ENCODE measurements at places on chromosomes 13 and 19. TPM values are rescaled to one million over a fixed set of nuclear protein-coding genes. Genes with fewer than 3 reads are reported as not detected.

DNA sequence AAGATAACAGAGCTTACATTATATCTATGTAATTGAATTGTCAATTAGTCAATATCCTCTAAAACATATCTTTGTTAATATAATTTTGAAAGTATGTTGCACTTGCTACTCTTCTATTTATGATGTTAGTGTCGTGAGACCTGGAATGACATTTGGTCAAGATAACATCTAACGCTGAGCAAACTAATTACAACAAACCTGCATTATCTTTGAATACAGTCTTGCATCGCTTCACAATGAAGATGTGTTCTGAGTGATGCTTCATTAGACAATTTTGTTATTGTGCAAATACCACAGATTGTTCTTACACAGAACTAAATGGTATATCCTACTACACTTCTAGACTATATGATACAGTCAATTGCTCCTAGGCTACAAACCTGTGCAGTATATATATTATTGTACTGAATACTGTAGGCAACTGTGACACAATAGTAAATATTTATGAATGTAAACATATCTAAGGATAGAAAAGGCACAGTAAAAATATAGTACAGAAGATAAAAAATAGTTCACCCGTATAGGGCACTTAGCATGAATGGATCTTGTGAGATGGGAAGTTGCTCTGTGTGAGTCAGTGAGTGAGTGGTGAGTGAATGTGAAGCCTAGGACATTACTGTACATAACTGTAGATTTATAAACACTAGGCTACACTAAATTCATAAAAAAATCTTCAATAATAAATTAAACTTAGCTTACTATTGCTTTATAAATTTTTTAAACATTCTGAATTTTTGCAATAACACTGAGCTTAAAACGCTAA, 1773.8 kb downstream of the PCDH9 start:
- DNase-seq: no peak

The GRIN2D gene
- total RNA-seq: 0.66 TPM

DNA sequence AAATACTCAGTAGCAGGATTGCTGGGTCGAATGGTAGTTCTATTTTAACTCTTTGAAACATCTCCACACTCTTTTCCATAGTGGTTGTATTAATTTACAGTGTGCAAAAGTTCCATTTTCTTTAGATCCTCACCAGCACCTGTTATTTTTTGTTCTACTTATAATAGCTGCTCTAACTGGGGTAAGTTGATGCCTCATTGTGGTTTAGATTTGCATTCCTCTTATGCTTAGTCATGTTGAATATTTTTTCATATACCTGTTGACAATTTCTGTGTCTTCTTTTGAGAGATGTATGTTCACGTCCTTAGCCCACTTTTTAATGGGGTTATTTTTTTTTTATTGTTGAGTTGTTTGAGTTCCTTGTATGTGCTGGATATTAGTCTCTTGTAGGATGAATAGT, 144.6 kb downstream of the NBEA start:
- DNase-seq: no peak

DNA sequence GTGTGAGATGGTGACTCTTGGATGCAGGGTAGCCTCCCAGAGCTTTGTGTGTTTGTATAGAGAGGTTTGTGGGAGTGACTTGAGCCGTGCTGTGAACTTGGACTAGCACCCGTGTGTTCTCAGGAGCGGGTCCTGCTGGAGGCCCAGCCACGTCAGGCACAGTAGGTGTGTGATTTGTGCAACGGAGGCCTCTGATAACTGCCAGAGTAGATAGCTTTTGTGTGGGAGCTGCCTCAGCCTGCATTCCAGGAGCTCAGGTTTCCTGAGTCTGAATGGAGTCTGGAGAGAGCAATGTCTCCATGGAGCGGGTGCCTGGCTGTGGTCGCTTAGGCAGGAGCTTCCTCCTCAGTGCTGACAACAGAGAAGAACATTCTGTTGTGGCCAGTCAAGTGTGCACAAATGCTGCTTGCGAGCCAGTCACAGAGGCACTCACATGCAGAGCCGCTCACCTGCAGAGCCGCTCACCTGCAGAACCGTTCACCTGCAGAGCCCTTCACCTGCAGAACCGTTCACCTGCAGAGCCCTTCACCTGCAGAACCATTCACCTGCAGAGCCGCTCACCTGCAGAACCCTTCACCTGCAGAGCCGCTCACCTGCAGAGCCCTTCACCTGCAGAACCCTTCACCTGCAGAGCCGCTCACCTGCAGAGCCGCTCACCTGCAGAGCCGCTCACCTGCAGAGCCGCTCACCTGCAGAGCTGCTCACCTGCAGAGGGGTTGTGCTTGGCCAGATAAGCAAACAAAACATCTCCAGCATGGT, 32.6 kb downstream of the TFDP1 start:
- no peak for DNase-seq

DNA sequence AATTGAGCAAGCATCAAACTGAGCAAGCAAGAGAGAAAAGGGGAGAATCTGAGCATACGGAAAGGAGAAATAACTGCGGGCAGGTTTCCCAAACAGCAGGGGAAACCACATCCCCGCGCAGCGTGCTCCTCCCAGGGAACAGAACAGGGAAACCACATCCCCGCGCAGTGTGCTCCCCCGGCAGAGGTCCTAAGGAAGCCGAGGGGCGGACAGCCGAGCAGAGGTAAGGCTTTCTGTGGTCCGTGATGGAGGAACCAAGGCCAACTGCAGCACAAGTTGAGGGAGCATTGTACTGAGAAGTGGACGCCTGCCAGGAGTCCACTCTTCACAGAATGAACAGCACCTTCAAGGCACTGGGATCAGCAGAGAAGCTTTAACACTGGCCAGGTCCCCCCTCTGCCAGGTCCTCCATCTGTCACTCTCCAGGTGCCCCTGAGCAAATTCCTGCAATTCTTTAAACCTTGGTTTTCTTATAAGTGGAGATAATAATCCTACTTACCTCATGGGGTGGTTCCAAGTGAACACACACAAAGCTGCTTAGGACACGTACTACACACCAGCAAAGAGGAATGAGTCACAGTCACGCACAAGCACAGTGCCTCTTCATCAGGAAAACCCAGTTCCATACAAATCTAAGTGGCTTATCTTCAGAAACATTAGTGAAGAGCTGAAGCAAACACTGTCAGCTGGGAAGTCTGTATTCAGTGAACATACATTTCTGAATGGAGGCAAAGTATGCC, 23.0 kb upstream of the LAMP1 start:
- DNase-seq: no peak

DNA sequence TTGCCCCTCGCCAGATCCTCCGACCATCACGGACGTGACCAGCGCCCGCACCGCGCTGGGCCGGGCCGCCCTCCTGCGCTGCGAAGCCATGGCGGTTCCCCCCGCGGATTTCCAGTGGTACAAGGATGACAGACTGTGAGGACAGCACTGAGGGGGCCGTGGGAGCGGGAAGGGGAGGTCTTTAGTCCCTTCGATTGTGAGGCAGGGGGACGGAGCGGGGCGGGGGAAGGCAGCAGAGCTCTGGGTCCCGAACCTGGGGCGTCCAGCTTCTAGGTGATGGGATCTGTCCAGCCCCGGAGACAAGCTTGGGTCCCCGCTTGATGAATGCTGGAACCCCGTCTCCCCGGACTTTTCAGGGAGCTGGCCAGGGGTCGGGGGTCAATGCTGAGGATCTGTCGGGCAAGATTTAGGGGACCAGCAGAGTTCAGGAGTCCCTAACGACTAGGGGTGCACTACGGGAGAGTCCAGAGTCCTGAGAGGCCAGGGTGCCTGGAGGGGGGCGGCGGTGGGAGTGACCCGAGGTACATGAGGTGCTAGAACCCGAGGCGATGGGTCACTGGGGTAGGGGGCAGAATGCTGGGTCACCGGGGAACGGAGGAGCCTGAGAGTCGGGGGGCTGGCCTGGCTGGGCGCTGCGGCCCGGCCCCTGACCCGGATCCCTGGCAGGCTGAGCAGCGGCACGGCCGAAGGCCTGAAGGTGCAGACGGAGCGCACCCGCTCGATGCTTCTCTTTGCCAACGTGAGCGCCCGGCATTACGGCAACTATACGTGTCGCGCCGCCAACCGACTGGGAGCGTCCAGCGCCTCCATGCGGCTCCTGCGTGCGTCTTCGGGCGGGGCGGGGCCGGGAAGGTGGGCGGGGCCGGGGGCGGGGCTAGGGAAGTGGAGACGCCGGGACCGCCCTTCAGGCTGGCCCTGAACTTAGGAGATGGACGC, 14.6 kb downstream of the VSIG10L start:
- DNase-seq: no peak

DNA sequence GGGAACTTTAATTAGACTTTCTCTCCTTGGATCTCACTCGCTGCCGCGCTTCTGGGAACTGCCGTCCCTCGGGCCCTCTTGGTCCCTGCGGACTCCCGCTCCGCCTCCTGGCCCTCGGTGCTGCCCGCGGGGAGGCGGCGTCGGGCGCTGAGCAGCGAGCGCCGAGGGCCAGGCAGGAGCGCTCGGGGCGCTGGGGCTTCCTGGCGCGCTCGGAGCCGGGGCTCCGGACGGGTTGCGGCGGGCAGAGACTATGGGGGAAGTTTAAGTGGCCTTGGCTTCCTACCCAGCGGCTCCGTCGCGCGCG, 704 bp downstream of the CHST8 start:
- DNase-seq: peak; percentile 60

DNA sequence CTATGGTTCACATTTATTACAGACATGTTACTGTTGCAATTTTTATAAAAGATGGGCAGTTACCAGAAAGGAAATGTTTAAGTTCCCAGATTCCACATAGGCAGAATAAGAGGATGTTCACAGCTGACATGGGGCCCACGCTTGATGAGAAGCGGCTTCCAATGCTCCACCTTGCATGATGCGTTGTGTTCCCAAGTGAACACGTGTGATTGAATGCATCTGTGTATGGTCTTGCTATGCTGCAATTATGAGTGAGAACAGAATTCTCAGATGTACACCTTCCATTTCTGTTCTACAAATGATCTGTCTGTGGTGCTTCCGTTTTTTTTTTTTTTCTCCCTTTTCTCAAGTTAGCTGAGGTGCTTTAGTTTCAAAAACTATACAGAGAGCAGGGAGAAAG, 15.5 kb downstream of the UPF3A start:
- no peak for DNase-seq

DNA sequence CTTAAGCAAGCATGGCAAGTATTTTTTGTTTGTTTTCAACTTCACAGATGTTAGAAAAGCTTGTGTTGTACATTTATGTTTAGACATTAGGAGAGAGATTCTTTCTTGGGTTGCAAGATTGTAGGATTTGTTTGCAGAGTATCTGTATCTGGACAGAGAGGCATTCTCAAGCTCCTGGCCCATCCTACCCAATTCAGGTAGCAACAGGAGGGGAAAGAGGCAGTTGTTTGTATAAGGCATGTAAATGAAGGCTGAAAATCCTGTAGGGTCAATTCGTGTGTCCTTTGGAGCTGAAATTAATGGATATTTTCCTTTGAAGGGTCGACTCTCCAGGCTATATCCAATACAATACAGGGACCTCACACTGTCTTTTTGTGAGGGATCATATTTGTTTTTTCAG, 147.3 kb downstream of the KCNRG start:
- no peak for DNase-seq

- peak; percentile 43 for DNase-seq
Observed at GRCh38 chr19:41324921-41325639, 15.1 kb downstream of the CCDC97 start.

GRCh38 chr13:48403151-48403631, 9.7 kb downstream of the LPAR6 start:
- DNase-seq: no peak

The FAAP24 gene
- total RNA-seq: 0.87 TPM

The LRRC25 gene
- total RNA-seq: 1.6 TPM

The KLK2 gene
- not detected for total RNA-seq

The EDNRB gene
- total RNA-seq: 2.7 TPM

GRCh38 chr19:8877854-8878705, 45.9 kb downstream of the MBD3L1 start:
- no peak for DNase-seq

DNA sequence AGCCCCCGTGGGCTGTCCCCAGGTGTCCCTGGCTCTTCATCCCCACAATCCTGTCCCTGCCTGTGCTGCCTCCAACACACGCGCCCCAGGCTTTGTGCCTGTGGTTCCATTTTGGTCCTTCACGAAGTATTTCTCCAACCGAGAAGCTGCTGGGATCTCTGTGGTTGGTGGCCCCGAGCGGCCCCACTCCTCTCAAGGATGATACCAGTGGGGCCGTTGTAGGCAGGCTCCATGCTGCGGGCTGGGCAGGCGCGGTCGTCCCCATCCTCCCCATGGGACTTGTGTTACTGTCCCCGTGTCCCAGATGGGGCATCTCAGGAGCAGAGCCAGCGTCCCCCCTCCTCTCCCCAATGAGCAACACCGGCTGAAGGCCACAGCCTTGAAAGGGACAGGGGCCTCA, 3.7 kb upstream of the ZNF554 start:
- DNase-seq: no peak

- no peak for DNase-seq
Observed at GRCh38 chr13:111469916-111470506, 149.6 kb downstream of the TEX29 start.

The GPC5 gene
- 0.12 TPM for total RNA-seq
